Hepatocyte (in vitro differentiated cells): ENCODE measurements at places on chromosomes 7 and 10. TPM values are rescaled to one million over a fixed set of nuclear protein-coding genes. Genes with fewer than 3 reads are reported as not detected.

LRRC27 gene
- 7.5 and 7.9 TPM in 2 replicates for polyA plus RNA-seq

CASTOR2 gene
- 10.0 and 11.5 TPM in 2 replicates for polyA plus RNA-seq

AKR1C4 gene
- 0.40 and 0.52 TPM in 2 replicates for polyA plus RNA-seq

VPS37D gene
- polyA plus RNA-seq: 7.5 and 9.5 TPM in 2 replicates

KCND2 gene
- polyA plus RNA-seq: 0.58 and 0.88 TPM in 2 replicates

UNC5B gene
- 10.9 and 12.7 TPM in 2 replicates for polyA plus RNA-seq

OR2A7 gene
- polyA plus RNA-seq: 1.6 and 1.9 TPM in 2 replicates

GNG11 gene
- polyA plus RNA-seq: 18.0 and 21.1 TPM in 2 replicates

MYPN gene
- not detected in 2 replicates for polyA plus RNA-seq

SSMEM1 gene
- not detected in 2 replicates for polyA plus RNA-seq

CYP26C1 gene
- 0.06 and 0.18 TPM in 2 replicates for polyA plus RNA-seq

PRSS1 gene
- polyA plus RNA-seq: 67.6 and 78.5 TPM in 2 replicates

TMEM213 gene
- polyA plus RNA-seq: 0.93 TPM in 1 of 2 replicates, not detected in the other

NKX1-2 gene
- polyA plus RNA-seq: 0.22 and 0.64 TPM in 2 replicates

C10orf90 gene
- polyA plus RNA-seq: not detected in 2 replicates

DCLRE1A gene
- 3.0 and 4.2 TPM in 2 replicates for polyA plus RNA-seq

CRPPA gene
- polyA plus RNA-seq: 2.5 and 3.3 TPM in 2 replicates

LLCFC1 gene
- polyA plus RNA-seq: not detected in 2 replicates

- no peaks in the 10 kb centered on the region for H3K4me1 ChIP-seq
- no peaks in the 10 kb centered on the region for H3K36me3 ChIP-seq
- no peak overlapping the region for H3K27ac ChIP-seq
Observed at GRCh38 chr7:81248420-81248819, 329.6 kb upstream of the SEMA3C start.

DNA sequence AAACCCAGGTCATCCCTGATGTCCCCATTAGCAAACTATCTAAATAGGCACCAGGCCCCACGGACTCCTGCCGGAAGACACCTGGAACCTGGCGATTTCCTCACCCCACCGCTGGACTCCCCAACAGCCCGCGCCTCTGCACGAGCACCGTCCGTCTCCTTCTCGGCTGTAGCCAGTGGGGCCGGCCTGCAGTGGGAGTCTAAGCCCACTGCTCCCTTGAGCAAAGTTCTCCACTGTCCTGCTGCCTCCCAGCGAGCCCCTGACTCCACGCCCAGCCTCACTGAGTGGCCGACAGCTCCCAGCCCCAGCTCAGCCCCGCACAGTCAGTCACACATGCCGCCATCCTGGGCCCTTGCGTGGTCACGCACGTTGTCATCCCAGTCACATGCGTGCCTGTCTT lies 211.3 kb upstream of the PPP2R2D start:
- H3K4me3 ChIP-seq: no peak overlapping the region
- no peak for DNase-seq
- H3K36me3 ChIP-seq: no peaks in the 10 kb centered on the region
- no peak overlapping the region for H3K27ac ChIP-seq

DNA sequence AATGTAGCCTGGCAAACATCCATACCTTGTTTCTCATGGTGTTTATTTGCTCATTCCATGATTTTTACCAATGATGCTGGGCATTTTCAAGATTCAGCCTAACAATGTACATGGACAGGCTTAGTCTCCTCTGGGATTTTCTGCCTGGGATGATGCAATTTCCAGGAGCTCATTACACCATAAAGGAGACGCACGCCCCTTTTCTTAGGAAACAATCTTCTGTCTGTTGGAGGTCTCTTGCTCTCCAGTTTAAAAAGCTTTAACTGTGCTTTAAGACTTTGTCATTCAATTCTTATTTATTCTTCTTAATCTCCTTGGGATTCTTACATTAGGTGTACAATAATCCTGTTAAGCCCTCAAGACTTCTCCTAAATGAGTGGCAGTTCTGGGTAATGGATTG lies 150.3 kb upstream of the NRP1 start:
- H3K4me3 ChIP-seq: no peak overlapping the region
- H3K27ac ChIP-seq: peak overlapping the region; percentile 7
- peaks cover 27% of the 10 kb centered on the region for H3K4me1 ChIP-seq
- no peaks in the 10 kb centered on the region for H3K27me3 ChIP-seq
- peak; percentile 54 for DNase-seq

DNA sequence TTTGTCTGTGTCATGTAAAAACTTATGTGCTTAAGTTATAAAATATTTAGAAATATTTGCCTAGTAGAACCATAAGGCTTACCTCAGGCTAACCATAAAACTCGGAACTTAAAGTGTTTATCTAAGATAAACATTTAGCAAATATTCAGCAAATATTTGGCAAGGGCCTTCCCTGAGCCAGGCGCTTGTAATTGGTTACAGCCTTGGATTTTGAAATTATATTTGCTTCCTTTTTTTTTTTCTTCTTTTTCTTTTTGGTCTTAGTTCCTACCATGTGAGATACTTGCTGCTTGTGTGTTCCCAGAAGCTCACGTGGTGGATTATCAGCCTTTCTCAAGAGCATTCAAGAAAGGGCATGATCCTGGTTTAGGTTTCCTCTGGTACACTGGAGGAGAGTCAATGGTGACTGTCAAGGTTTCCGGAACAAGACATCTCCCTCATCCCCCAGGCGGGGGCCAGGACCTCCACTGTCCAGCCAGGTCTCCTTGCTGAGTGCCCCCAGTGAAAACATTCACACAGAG lies 5.2 kb upstream of the BRI3 start:
- H3K4me3 ChIP-seq: no peak overlapping the region
- DNase-seq: peak; percentile 68
- H3K27me3 ChIP-seq: no peaks in the 10 kb centered on the region
- H3K36me3 ChIP-seq: no peaks in the 10 kb centered on the region

- peaks cover 51% of the 10 kb centered on the region for H3K4me1 ChIP-seq
- no peak for DNase-seq
- no peak overlapping the region for H3K4me3 ChIP-seq
Observed at GRCh38 chr10:78433076-78433595, 399.5 kb downstream of the RPS24 start.

- H3K4me1 ChIP-seq: peaks cover 17% of the 10 kb centered on the region
- no peaks in the 10 kb centered on the region for H3K27me3 ChIP-seq
- H3K27ac ChIP-seq: peak overlapping the region; percentile 46
- no peak for DNase-seq
Observed at GRCh38 chr7:134946260-134946659, 40.0 kb upstream of the AGBL3 start.

GRCh38 chr10:124727361-124727960 lies 16.7 kb downstream of the FAM53B start:
- peak; percentile 51 for DNase-seq
- no peaks in the 10 kb centered on the region for H3K27me3 ChIP-seq
- peaks cover 36% of the 10 kb centered on the region for H3K4me1 ChIP-seq

GRCh38 chr10:62005281-62005680 lies 103.8 kb downstream of the ARID5B start:
- no peaks in the 10 kb centered on the region for H3K36me3 ChIP-seq
- peaks cover 5% of the 10 kb centered on the region for H3K4me1 ChIP-seq
- no peak overlapping the region for H3K4me3 ChIP-seq
- H3K27me3 ChIP-seq: no peaks in the 10 kb centered on the region
- no peak for DNase-seq

GRCh38 chr10:125843603-125844329 lies 20.4 kb downstream of the BCCIP start:
- no peak overlapping the region for H3K27ac ChIP-seq
- no peak overlapping the region for H3K4me3 ChIP-seq
- no peaks in the 10 kb centered on the region for H3K4me1 ChIP-seq
- DNase-seq: no peak

DNA sequence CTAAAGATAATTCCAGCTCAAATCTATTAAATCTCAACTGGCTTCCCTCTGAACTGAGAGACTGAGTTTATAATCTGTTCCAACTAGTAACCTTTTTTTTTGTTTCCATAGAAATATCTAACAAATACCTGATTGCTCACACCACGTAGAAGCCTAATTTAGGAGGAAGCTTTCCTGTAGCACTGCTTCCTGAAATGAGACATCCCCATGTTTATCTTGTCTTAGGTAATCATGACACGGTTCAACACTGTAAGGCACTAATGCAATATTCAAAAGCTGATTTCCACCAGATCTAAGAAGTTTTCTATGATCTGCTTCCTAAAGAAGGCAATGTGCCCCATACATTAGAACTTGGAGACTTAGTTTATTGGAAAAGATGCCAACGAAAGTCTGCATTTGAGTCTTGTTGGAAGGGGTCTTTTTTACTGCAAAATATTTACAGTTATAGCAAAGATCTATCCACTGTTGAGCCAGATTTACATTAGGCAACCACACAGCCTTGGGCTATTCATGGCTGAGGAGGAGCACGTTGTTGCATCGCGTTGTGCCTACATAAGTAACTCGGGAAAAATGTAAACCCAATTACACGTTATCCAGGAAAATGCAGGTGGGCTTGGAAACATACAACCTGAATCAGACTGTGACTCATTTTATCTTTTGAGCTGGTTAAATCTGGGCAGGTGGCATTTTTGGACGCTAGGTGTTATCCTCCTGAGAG lies 66.3 kb downstream of the VIPR2 start:
- no peak for DNase-seq
- H3K4me3 ChIP-seq: no peak overlapping the region
- no peaks in the 10 kb centered on the region for H3K4me1 ChIP-seq
- no peaks in the 10 kb centered on the region for H3K27me3 ChIP-seq
- H3K27ac ChIP-seq: no peak overlapping the region

- no peak overlapping the region for H3K4me3 ChIP-seq
- H3K27me3 ChIP-seq: no peaks in the 10 kb centered on the region
- no peak for DNase-seq
- H3K27ac ChIP-seq: no peak overlapping the region
Observed at GRCh38 chr10:86044029-86044428, 322.6 kb downstream of the GRID1 start.

DNA sequence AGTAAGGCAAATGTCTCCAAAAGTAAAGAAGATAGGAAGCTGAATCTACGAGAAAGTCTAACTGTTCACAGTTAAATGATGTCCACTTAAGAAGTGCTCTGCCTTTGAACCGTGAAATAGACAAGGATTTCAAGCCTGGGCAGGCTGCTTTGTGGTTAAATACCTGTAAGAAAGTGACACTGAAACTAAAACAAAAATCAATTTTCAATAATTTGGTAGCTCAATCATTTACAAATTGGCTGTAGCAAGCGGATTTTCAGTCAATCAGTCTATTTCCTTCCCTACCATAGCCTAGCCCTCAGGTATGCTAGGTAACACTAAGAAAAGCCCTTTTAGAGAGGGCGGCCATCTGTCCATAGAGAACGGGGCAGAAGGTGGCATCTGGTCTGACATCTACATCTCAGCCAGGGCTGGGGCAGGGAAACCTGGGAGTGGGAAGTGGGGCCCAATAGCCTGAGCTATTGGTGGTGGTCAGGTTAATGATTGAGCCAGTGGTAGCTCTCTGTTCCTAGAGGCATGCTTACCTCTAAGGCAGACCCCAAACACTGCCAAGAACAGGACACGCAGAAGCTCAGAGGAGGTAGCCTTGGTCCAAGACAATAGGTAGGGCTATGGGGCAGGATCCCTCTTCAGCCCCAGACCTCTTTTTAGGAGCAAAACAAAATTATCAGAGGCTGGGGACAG lies 223.2 kb downstream of the CCSER2 start:
- H3K27me3 ChIP-seq: peaks cover 23% of the 10 kb centered on the region
- no peak overlapping the region for H3K27ac ChIP-seq
- no peak for DNase-seq
- H3K36me3 ChIP-seq: no peaks in the 10 kb centered on the region
- H3K4me1 ChIP-seq: no peaks in the 10 kb centered on the region
- H3K4me3 ChIP-seq: no peak overlapping the region

GRCh38 chr10:421170-421569 lies 268.3 kb downstream of the DIP2C start:
- no peaks in the 10 kb centered on the region for H3K27me3 ChIP-seq
- H3K4me3 ChIP-seq: no peak overlapping the region
- no peak overlapping the region for H3K27ac ChIP-seq
- H3K4me1 ChIP-seq: no peaks in the 10 kb centered on the region
- H3K36me3 ChIP-seq: no peaks in the 10 kb centered on the region
- DNase-seq: no peak

- no peak for DNase-seq
- no peak overlapping the region for H3K4me3 ChIP-seq
- H3K4me1 ChIP-seq: no peaks in the 10 kb centered on the region
- no peaks in the 10 kb centered on the region for H3K27me3 ChIP-seq
Observed at GRCh38 chr7:93937818-93938217, 16.3 kb downstream of the GNG11 start.

DNA sequence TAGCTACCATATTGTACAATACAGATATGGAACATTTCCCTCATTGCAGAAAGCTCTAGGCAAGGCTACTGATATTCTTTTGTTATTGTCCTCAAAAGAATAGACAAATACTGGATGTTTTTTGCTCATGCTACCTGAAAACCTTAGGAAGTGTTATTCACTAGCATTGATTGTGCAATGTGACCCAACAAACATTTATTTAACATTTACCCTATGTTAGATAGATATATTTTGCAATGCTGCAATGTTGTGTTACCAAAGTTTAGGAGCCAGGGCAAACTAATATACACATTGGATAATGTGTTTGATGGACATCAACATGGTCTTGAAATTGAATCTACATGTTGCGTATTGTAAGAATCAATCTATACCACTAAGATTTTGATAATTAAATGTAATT lies 112.8 kb upstream of the CREB5 start:
- no peak for DNase-seq
- H3K4me3 ChIP-seq: no peak overlapping the region
- H3K27me3 ChIP-seq: no peaks in the 10 kb centered on the region
- no peaks in the 10 kb centered on the region for H3K36me3 ChIP-seq
- no peaks in the 10 kb centered on the region for H3K4me1 ChIP-seq

GRCh38 chr7:957418-958220 lies 3.1 kb upstream of the ADAP1 start:
- no peaks in the 10 kb centered on the region for H3K36me3 ChIP-seq
- peaks cover 6% of the 10 kb centered on the region for H3K27me3 ChIP-seq
- H3K4me1 ChIP-seq: peaks cover 3% of the 10 kb centered on the region
- no peak for DNase-seq

- no peak overlapping the region for H3K4me3 ChIP-seq
- no peaks in the 10 kb centered on the region for H3K36me3 ChIP-seq
- no peak overlapping the region for H3K27ac ChIP-seq
- no peak for DNase-seq
Observed at GRCh38 chr7:44097064-44097932, 6.8 kb upstream of the AEBP1 start.

DNA sequence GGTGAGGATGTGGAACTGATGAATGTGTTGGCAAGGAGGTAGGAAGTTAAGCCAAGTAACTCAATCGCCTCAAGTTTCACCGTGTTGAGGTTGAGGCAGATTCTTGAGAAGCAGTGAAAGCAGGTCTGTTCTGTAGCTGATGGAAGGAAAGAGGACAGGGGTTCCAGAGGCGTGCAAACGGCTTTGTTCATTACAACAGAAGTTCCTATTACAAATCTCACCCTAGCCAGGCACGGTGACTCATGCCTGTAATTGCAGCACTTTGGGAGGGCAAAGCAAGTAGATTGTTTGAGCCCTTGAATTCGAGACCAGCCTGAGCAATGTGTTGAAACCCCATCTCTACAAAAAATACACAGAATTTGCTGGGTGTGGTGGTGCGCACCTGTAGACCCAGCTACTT lies 36.9 kb upstream of the PTF1A start:
- H3K36me3 ChIP-seq: no peaks in the 10 kb centered on the region
- no peak overlapping the region for H3K4me3 ChIP-seq
- no peaks in the 10 kb centered on the region for H3K4me1 ChIP-seq
- peaks cover 12% of the 10 kb centered on the region for H3K27me3 ChIP-seq

- no peak for DNase-seq
- H3K36me3 ChIP-seq: no peaks in the 10 kb centered on the region
- H3K4me3 ChIP-seq: no peak overlapping the region
- H3K4me1 ChIP-seq: no peaks in the 10 kb centered on the region
- no peaks in the 10 kb centered on the region for H3K27me3 ChIP-seq
Observed at GRCh38 chr7:148050492-148051158, 539.9 kb upstream of the C7orf33 start.

- H3K27me3 ChIP-seq: no peaks in the 10 kb centered on the region
- H3K36me3 ChIP-seq: no peaks in the 10 kb centered on the region
- H3K4me1 ChIP-seq: no peaks in the 10 kb centered on the region
- peak; percentile 24 for DNase-seq
- no peak overlapping the region for H3K4me3 ChIP-seq
Observed at GRCh38 chr10:124886195-124886594, 55.7 kb upstream of the ZRANB1 start.
